ENCODE measurements at places on chromosomes 4 and X. TPM values are rescaled to one million over a fixed set of nuclear protein-coding genes. Genes with fewer than 3 reads are reported as not detected.

The STATH gene
- 0.69 TPM for polyA plus RNA-seq

The AR gene
- polyA plus RNA-seq = 2.5 TPM

The SLC4A4 gene
- 80.1 TPM for polyA plus RNA-seq

The HTR2C gene
- polyA plus RNA-seq = 0.98 TPM

The DUSP21 gene
- polyA plus RNA-seq = not detected

The NAP1L5 gene
- 16.0 TPM for polyA plus RNA-seq

The UPF3B gene
- polyA plus RNA-seq = 32.2 TPM

The STPG2 gene
- 0.58 TPM for polyA plus RNA-seq

The RBMXL3 gene
- not detected for polyA plus RNA-seq

The SLC10A4 gene
- polyA plus RNA-seq = 0.13 TPM

The JCHAIN gene
- polyA plus RNA-seq = 1.0 TPM

The CD99L2 gene
- 44.1 TPM for polyA plus RNA-seq

The DUX4 gene
- polyA plus RNA-seq = 0.46 TPM

The SOX3 gene
- not detected for polyA plus RNA-seq

The PASD1 gene
- polyA plus RNA-seq = not detected

The ADGRG4 gene
- not detected for polyA plus RNA-seq

The C1QTNF7 gene
- 25.4 TPM for polyA plus RNA-seq

The RASL11B gene
- polyA plus RNA-seq = 37.3 TPM

The VGLL1 gene
- 11.1 TPM for polyA plus RNA-seq

The DMP1 gene
- not detected for polyA plus RNA-seq

The TRIM75 gene
- not detected for polyA plus RNA-seq

The FSTL5 gene
- polyA plus RNA-seq = 2.2 TPM

The CBR4 gene
- polyA plus RNA-seq = 51.0 TPM

The SPCS3 gene
- 88.8 TPM for polyA plus RNA-seq

The RTL9 gene
- 0.35 TPM for polyA plus RNA-seq

The MAGEE2 gene
- polyA plus RNA-seq = 0.56 TPM

The SOWAHD gene
- polyA plus RNA-seq = 0.40 TPM

The POU4F2 gene
- polyA plus RNA-seq = not detected

The NEXMIF gene
- 2.7 TPM for polyA plus RNA-seq

The REPS2 gene
- polyA plus RNA-seq = 18.9 TPM

The PRRG3 gene
- polyA plus RNA-seq = 7.2 TPM

The NUDT10 gene
- polyA plus RNA-seq = 11.7 TPM

The CASP3 gene
- polyA plus RNA-seq = 32.0 TPM

The TMEM35A gene
- polyA plus RNA-seq = 9.7 TPM

The NEUROG2 gene
- polyA plus RNA-seq = not detected

The KCNIP4 gene
- polyA plus RNA-seq = 15.2 TPM

The GRID2 gene
- 3.3 TPM for polyA plus RNA-seq

The GLRA3 gene
- polyA plus RNA-seq = 0.14 TPM

The TGIF2LX gene
- not detected for polyA plus RNA-seq

The SPANXA2 gene
- polyA plus RNA-seq = not detected

The SLC38A5 gene
- 3.4 TPM for polyA plus RNA-seq

The GC gene
- 0.56 TPM for polyA plus RNA-seq

The BBS12 gene
- polyA plus RNA-seq = 12.5 TPM

The IL1RAPL1 gene
- polyA plus RNA-seq = 2.6 TPM

The RS1 gene
- polyA plus RNA-seq = 0.13 TPM

The TMEM164 gene
- polyA plus RNA-seq = 36.9 TPM

The ADAM29 gene
- polyA plus RNA-seq = 0.05 TPM

The BEND2 gene
- polyA plus RNA-seq = 0.14 TPM

The TLR7 gene
- polyA plus RNA-seq = 1.4 TPM

The FBXL5 gene
- 108 TPM for polyA plus RNA-seq

The NXF2 gene
- polyA plus RNA-seq = not detected

The GAGE12E gene
- polyA plus RNA-seq = not detected

The SPARCL1 gene
- polyA plus RNA-seq = 8.5 TPM

Measured in left renal cortex interstitium (tissue), 4 donors.